Stimulated activated CD4-positive, alpha-beta T cell treated with anti-CD3 and anti-CD28 coated beads, Interleukin-15, amount 100 ng/mL, for 1 hour (primary cell): ENCODE measurements at places on chromosomes 4 and X.

DNA sequence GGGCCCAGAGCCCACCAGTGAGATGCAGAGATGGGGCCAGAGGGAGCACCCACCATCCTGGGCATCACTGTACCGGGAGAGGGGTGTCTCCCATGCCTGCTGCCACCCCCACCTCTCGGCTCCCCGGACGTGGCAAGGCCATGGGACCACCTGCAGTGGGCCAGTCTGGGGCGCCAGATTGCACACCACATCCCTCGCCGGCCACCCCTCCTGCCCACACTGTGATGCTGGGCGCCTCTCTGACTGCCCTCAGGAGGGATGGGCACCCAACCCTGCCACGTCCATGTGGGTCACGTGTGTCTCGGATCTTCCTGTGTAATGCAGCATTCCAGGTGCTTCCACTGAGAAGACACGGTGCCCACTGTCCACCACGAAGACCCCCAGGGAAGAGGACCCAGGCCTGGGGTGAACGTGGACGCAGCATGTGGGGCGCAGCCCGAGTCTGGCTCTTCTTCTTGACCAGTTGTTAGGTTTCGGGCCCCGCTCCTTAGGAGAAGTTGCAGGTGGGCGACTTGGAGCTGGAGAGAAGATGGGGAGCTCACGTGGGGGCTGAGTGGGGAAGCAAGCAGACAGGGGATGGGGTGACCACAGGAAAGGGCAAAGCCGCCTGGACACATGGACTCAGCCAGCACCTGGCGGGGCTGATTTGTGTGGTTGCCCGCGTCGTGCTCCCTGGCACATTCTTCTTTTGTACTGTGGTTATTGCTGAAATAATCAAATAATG, 47.7 kb downstream of the ZFYVE28 start:
- DNase-seq: no peak

GRCh38 chrX:118802857-118803256, 20.8 kb upstream of the ZCCHC12 start:
- no peak for DNase-seq

- no peak for DNase-seq
Observed at GRCh38 chr4:122746485-122746965, 14.0 kb downstream of the BBS12 start.

GRCh38 chr4:183321079-183321478, 1.0 kb upstream of the CLDN22 start:
- no peak for DNase-seq
